ENCODE measurements at places on chromosomes 7 and 10. TPM values are rescaled to one million over a fixed set of nuclear protein-coding genes. Genes with fewer than 3 reads are reported as not detected.

LIPK gene
- not detected for total RNA-seq

HABP2 gene
- total RNA-seq = not detected

SMC3 gene
- 53.8 TPM for total RNA-seq

CHST3 gene
- total RNA-seq = 27.9 TPM

SPDYE6 gene
- not detected for total RNA-seq

SFRP4 gene
- 3.2 TPM for total RNA-seq

ELN gene
- total RNA-seq = 0.89 TPM

SGMS1 gene
- total RNA-seq = 45.4 TPM

CFTR gene
- total RNA-seq = under 0.01 TPM

ERVW-1 gene
- total RNA-seq = not detected

GATA3 gene
- total RNA-seq = not detected

HTRA1 gene
- 44.5 TPM for total RNA-seq

SLC13A1 gene
- not detected for total RNA-seq

TFR2 gene
- total RNA-seq = 0.33 TPM

ZC3HAV1L gene
- total RNA-seq = 9.5 TPM

PHYHIPL gene
- total RNA-seq = not detected

LRRC17 gene
- 37.5 TPM for total RNA-seq

TRIM50 gene
- not detected for total RNA-seq

SLC26A3 gene
- total RNA-seq = not detected

HMX2 gene
- not detected for total RNA-seq

MEPCE gene
- 40.4 TPM for total RNA-seq

IQCE gene
- 12.9 TPM for total RNA-seq

DGKB gene
- total RNA-seq = 10.8 TPM

RBP3 gene
- not detected for total RNA-seq
